Hematopoietic multipotent progenitor cell treated with erythropoietin and hydrocortisone succinate and interleukin-3 and kit ligand, for 6 days (in vitro differentiated cells): ENCODE measurements at places on chromosomes 3 and 15.
A peak's percentile ranks its signal among the peaks of the same experiment; 100 is the strongest.

GRCh38 chr3:43285644-43286043, 696 bp upstream of the SNRK start:
- DNase-seq = no peak

DNA sequence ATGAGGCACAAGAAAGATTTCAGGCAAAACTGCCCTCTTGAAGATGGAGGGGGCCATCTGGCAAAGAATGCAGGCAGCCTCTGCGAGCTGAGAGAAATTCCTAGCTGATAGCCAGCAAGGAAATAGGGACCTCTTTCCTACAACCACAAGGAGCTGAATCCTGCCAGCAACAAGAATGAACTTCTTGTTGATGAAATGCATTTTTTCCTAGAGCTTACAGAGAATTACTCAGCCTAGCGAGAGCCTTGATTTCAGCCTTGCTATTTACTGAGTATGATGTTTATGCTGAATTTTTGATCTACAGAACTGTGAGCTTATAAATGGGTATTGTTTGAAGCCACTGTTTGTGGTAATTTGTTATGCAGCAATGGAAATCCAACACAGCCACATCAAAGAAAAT, 148.5 kb upstream of the NAALADL2 start:
- DNase-seq = no peak

DNA sequence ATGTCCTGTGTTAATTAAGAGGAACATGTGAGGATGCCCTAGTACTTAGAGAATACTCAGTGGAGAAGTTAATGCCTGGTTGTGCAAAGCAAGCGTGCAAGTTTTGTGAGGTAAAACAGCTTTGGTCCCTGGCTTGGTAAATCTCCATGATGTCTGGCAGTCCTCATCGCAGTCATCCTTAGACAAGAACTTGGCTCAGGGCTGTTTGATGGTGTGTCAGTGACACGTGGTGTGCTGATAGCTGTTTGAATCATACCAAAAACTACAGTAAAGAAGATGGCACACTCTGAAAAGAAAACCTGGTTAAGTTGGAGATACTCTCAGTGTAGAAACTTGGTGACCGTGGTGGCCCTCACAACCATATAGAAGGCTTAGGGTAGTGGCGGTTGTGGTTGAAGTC, 361.7 kb downstream of the FEZF2 start:
- no peak for DNase-seq

- DNase-seq = no peak
Observed at GRCh38 chr3:105083945-105084344, 282.8 kb upstream of the ALCAM start.

- no peak for DNase-seq
Observed at GRCh38 chr3:5929027-5929426, 741.5 kb downstream of the EDEM1 start.

DNA sequence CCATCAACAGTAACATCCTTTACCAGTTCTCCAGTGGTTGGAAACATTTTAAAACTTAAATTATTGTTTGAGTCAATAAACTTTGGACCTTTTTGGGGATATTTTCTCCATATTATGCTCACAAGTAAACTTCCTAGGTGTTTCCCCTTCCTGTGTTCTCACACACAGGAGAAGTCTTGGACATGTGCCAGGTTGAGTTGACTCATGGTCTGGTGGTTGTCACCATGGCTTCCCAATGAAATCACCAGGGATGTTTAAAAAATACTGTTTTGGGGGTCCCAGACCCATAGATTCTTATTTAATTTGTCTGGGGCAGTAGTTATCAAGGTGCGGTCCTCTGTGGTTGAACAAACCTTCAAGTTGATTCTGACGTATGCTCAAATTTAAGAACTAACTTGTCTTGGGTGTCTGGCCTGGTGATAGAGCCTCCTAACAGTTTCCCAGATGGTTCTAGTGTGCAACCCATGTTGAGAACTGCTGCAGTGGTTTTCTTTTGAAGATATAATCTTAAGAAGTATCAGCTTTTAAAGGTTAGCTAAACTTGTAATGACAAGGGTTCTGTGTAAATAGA, 291.8 kb downstream of the EDEM1 start:
- DNase-seq = peak; percentile 64

- peak; percentile 65 for DNase-seq
Observed at GRCh38 chr15:69319384-69320375, 21.0 kb downstream of the PAQR5 start.

- DNase-seq = no peak
Observed at GRCh38 chr3:160473978-160474377, 24.4 kb upstream of the TRIM59 start.

- DNase-seq = peak; percentile 57
Observed at GRCh38 chr3:168141405-168141998, 45.8 kb upstream of the GOLIM4 start.

- no peak for DNase-seq
Observed at GRCh38 chr3:100609963-100610362, 562 bp downstream of the ADGRG7 start.

DNA sequence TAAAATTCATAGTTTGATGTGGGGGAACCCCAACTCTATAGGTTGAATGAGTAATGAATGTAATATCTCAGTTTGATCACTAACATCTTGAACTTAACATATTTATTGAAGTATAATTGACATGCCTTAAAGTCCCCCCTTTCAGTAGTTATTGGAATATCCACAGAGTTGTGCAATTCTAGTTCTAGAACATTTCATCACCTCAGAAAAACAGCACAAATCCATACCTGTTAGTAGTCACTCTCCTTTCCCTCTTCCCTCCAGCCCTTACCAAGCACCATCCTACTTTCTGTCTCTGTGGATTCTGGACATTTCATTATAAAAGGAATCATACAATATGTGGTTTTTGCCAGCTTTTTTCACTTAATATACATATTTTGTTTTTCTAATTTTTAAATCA, 8.7 kb upstream of the NIT2 start:
- no peak for DNase-seq

DNA sequence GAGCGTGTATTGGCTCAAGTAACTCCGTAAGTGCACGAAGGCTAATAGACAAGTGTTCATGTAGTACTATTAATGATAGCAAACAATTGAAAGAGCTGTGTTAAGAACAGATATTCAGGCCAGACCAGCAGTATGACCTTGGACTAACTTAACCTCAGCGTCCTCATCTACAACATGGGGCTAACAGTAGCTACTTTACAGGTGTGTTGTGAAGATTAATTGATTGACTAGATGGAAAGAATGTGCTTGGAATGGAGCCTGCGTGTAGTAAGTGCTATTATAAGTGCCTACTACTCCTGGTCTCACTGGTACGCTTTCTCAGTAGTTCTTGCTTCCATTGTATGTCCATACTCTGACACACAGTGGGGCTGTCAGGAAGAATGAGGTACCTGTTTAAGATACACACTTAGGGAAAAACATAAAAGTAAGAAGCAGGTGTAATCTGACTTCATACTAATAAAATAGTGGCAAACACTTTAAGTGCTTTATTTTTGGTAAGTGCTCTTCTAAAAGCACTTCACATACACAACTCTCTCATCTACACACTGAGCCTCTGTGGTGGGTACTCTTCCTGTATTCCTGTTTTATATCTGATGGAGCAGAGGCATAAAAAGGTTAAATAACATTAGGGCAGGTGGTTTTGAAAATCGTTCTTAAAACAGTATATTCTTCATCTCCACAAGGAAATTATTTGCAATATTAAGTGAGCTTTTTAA, 24.3 kb upstream of the FBXL22 start:
- DNase-seq = no peak

GRCh38 chr3:58568572-58569286, 8.5 kb downstream of the FAM107A start:
- DNase-seq = peak; percentile 69

DNA sequence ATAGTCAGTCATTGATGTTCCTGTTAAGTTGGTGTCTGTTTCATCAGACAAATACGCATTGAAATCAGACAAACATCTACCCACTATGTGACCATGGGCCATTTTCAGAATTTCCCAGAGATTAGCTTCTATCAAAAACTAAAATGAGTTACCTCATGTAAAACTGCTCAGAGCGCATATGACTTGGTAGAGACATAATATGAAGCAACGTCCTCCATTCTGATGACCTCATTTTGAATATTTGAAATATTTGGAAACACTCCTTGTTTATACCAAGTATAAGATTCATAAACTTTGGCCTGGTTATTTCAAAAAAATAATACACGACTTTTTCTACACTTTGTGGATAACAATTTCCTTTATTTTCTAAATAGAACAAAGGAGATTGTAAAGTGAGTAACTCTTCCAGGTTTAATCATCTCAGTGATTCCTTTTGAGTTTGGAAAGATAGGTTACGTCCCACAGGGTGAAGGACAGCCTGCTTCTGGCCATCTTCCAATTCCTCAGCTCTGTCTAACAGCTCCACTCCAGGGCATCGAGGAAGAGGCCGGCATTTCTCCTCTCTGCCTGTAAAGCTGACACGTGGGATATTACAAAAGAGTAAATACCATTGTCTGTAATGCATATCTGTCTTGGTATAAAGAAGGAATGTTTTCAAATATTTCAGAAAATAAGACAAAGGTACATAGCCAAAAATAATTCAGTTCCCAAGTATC, 122.6 kb downstream of the CADM2 start:
- no peak for DNase-seq

DNA sequence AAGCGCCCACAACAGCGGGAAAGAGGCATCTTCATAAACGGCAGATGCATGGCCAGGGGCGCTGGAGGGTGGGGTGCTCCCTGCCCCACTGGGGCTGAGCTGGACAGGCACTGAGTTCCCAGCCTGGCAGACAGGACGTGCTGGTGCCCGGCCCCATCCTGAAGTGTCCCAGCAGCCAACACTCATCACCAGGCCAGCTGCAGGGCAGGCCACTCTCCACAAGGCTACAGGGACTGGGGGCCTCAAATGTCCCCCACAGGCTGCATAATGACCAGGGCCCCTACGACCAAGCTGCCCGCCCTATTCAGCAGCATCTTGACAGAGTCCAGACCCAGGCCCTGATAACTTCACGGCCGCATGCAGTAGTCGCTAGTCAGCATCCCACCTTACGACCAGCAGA, 124.1 kb upstream of the IQSEC1 start:
- no peak for DNase-seq

DNA sequence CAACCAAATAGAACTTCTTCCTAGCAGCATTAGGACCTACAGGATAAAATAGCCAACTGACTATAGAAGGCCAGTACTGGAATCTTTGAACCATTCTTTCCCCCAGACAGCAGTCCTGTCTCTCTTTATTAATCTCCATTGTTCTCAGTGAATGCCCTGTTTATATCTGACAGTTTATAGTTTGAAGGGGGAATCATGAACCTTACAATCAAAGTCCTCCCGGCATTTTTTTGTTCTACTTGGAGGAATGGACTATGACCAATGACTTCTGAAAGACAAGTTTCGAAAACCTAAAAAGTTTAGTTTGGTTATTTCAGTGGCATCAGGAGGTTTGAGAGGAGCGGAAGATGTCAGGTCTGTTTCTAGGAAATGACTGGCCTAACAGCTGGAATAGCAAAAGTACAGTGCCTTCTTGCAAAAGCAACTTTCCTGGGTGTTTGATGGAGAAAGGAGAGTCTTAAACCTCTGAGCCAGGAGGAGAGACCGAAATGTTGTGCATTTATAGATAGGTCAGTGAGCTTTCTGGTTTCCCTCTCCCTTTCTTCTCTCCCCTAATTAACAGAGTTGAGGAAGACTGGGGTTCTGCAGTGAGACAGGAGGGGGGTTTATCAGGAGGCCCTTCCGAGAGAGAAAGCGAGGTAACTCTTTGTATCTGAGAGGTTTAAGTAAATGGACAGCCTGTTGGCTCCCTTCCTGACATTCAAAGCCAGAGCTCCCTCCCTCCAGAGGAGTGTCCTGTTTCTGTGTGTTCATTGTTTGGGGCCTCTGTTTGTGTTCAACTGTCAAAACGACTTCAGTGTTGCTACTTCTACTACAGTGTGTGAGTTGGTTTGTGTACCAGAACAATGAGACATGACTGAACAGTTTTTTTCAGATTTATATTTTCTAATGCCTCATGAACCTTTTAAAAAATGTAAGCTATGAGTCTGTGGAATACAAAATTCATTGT, 383.0 kb upstream of the RARB start:
- no peak for DNase-seq

GRCh38 chr3:65843732-65844131, 195.0 kb downstream of the MAGI1 start:
- DNase-seq = no peak

- DNase-seq = no peak
Observed at GRCh38 chr3:68958932-68959331, 26.6 kb upstream of the TAFA4 start.

DNA sequence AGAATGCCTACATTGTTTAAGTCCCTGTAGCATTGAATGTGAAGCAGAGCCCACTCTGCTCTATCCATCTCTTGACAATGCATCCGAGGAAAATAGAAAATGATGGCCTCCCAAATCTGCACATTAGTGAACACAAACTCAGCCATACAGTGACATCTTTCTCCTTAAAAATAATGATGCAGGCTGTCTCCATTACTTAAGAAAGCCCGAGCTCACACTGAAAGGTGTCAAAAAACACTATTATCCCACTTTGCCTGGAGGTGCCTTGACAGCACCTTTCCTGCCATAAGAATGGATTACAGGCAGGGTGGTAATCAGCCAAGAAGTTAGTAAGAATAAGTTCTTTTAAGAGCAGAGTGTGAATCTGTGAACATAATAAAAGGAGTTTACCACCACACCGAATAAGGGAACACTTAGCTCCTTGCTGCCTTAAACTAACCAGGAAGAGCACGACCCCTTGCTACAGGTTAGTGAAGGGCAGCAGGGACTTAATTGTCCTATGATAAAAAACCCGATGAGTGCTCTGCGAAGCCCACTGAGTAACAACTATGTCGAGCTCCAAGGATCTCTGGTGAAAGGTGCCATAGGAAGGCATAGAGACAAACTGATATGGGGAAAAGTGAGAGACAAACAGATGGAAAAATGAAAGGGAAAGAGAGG, 123.2 kb upstream of the TUSC7 start:
- no peak for DNase-seq

- no peak for DNase-seq
Observed at GRCh38 chr15:34854232-34854631, 58.9 kb upstream of the ACTC1 start.

- no peak for DNase-seq
Observed at GRCh38 chr3:42068303-42069088, 22.7 kb upstream of the TRAK1 start.

GRCh38 chr15:90560229-90560776, 30.6 kb downstream of the CRTC3 start:
- DNase-seq = peak; percentile 37

GRCh38 chr15:94026458-94027304, 204.7 kb upstream of the MCTP2 start:
- DNase-seq = no peak

DNA sequence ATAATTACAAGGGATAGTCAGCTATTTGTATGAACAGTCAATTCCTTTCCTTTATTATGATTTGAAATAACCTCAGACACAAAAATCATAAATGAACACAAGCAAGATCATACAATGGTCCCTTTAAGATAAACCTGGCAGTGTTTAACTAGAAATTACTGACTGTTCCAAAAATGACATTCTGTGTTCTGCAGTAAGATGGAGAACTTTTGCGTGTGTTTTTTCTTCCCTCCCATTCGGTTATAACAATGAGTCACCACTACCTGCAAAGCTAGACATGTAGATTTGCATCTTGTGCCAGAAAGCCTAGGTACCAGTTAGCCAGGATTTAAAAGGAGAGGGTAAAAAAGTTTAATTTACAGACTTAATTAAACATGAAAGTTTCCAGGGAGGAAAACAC, 248.2 kb upstream of the ADAMTS9 start:
- no peak for DNase-seq
